ENCODE measurements at places on chromosomes 5 and 9.

GRCh38 chr5:14257995-14258403 lies 114.9 kb downstream of the TRIO start:
- no peak for DNase-seq

DNA sequence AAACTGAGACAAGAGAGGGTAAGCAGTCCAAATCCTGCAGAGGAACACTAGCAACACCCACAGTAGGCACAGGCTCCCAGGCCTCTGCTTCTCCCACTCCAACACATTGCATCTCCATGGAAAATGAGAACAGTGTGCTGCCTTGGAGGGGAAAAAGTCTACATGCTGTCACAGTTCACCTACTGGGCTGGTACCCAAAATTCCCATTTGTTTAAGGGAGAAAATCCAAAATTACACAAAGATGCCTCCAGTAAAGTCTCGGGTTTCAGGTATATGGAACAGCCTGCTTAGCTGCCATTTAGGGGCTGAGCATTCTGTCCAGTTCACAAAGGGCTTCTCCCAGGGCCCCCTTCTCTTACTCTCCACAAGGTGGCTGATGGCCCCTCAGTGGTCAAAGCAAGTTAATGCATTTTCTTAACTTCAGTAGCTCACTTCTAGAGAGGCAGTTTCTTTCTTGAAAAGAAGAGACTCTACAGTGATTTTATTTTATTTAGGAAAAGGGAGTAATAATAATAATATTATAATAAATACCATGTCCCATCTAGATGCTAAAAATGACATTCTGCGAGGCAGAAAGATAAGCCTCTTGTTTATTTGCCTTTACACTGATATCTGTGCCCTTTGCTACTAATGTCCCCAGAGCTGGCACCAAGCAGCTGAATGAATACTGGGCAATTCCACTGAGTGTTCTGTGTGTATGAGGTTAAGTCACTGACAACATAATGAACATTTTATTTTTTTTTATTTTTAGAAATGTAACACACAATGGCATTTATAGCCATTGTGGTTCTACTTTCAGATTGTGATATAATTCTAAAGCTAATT lies 89.4 kb downstream of the RGS7BP start:
- no peak for DNase-seq

DNA sequence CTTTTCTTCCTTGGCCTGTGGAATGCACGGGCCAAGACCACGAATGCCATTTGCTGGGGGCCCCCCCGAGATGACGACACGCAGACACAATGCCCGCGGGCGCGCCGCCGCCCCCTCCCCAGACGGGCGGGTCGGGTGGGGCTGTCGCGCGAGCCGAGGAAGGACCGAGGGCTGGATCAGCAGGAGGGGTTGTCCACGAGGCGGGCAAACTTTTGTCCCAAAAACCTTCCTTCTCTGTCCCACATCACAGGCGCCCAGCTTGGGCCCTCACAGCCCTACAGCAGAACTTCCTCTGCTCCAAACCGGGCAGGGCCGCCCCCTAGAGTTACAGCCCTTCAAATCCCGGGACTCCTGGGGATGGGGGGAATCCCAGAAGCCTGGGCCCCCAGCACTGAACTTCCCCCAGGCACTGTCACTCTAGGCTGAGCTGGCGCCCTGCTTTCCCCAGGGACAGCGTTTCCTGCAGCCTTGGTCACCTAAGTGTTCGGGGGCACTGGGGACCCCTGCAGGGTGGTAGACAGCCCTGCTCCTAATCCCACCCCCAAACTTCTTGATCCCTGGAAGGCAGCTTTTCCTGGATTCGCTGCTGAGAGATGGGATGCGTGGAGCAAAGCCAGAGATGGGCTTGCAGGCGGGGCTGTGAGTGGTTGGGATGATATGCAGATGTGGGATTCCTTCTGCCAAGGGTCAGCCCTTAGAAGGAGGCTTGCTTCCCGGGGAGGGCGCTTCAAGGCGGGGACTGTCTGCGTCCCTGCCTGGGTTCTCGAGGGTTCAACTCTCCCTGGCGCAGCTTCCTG lies 980 bp downstream of the COL5A1 start:
- DNase-seq, result no peak

DNA sequence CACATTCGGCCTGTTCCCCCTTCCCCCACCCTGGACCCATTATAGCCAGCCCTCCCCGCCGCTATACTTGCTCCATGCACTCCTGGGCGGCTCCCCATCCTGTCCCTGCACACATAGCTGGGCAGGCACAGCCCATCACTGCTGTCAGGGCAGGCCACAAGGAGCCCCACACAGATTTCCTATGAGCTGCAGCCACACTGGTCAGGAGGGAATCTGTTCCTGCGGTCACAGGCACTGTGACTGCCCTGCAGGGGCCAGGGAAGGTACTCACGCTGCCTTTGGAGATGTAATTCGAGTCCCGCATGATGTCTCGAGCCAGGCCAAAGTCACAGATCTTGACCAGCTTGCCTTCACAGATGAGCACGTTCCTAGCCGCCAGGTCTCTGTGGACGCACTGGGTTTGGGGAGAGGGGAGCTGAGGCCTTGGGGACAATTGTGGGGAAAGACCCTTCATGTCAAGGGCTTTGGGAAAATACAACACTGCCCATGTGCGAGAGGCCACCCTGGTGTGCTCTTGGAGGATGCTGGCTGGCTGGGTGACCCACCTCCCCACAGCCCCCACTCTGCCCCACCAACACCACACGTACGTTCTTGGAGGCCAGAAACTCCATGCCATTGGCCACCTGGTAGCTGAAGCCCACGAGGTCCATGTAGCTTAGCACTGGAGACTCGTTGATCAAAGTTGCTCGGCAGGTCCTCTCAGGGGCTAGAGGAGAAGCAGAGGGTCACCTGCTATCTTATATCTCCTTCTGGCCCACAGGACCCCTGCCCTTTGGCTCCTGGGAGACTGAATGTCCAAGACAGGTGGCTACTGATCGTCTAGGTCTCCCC lies 34.5 kb upstream of the CSF1R start:
- no peak for DNase-seq

DNA sequence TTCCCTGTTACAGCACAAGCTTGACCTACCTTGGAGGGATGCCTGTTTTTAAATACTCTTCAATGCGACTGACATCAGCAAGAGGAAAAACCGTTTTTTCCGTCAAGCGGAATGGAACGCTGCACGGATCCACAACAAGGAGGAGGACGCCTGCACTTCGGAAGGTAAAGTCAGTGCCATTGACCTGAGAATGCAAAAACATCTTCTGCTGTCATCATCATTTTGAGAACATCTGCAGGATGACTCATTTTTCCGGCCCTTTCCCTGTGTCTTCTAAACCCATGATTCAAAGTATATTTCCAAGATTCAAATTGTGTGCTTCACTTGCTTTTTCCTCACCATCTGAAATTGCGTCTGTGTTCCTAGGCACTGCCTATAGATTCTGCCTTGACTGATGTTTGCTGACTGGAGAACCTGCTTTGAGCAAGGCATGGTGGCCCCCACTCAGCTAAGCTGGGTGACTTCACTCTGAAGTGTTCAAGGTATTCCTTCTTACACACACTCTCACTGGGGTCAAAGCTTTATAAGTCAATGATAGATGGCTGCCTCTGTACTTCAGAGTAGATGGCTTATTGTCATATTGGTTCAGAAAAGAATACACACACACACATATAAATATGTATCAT lies 78.1 kb downstream of the CEMIP2 start:
- no peak for DNase-seq

GRCh38 chr5:1315709-1316587 lies 21.1 kb upstream of the TERT start:
- DNase-seq, result no peak

DNA sequence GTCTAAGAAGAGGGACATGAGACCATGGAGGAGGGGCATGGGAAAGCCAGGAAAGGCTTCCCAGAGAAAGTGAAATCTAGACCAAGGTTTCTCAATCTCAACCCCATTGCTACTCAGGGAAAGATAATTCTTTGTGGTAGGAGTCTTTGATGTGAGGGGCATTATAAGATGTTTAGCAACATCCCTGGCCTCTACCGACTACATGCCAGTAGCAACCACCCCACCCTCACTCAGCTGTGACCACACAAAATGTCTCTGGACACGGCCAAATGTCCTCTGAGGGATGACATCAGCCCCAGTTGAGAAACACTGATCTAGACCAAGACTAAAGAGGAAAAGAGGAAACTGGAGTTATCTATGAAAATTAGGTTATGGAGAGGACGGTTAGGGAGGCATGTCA lies 298.5 kb upstream of the KIF2A start:
- DNase-seq, result no peak

GRCh38 chr9:114227288-114228015 lies 72.1 kb downstream of the COL27A1 start:
- DNase-seq, result no peak

DNA sequence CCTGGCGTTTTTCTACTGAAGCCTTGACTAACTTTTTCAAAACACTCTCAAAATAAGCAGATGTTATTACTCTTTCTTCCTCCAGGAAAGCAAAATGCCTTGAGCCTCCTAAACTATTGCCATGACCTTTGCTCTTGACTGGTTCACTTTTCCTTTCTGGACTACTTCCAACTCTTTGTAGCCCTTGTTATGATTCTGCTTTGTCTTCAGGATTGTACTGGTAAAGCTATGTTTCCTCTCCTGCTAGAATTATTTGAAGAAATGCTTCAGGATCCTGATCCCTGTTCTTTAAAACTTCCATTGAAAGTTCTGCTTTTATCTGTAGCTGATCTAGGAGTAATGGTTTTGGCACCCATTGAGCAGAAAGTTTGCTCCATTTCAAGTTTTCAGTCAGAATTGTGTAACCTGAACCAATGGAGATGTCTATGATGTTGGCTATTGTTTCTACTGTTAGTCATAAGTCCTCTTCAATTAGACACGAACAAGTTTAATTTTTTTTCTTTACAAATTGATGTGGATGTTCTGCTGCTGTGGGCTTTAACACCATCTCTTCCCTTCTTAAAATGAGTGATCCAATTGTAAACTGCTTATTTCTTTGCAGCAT lies 1356.4 kb downstream of the EFNA5 start:
- no peak for DNase-seq

- no peak for DNase-seq
These were observed 61.6 kb downstream of the PSAT1 start for GRCh38 chr9:78358329-78359051.

GRCh38 chr9:99966716-99967115 lies 60.3 kb downstream of the STX17 start:
- no peak for DNase-seq

Data from SK-N-MC (cell line).